Occipital lobe (tissue), 3 donors: ENCODE measurements at places on chromosomes 5 and 9. TPM values are rescaled to one million over a fixed set of nuclear protein-coding genes. Genes with fewer than 3 reads are reported as not detected.

- DNase-seq: peak; percentile 16
Measured at GRCh38 chr9:23824830-23825591, 1.0 kb downstream of the ELAVL2 start.

- DNase-seq: no peak
Measured at GRCh38 chr9:94801234-94801633, 74.7 kb downstream of the AOPEP start.

The DNAH5 gene
- total RNA-seq: 5.5 TPM

DNA sequence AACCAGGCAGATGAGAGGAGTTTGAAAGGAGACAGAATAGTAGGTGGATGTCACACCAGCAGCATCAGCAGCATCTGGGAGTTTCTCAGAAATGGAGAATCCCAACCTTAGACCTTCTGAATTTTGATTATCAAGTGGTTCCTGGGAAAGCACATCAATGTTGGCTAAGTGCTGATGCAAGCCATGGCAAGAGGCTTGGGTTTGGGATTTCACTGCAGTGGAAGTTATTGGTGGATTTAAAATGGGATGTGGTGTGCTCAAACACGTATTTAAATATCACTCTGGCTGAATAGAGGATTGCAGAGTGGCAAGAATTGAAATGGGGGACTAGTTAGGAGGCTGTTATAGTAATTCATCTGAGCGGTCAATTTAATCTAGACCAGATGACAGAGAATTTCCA, 387.8 kb upstream of the WWC1 start:
- DNase-seq: no peak

The ACOT12 gene
- total RNA-seq: 2.8 TPM

DNA sequence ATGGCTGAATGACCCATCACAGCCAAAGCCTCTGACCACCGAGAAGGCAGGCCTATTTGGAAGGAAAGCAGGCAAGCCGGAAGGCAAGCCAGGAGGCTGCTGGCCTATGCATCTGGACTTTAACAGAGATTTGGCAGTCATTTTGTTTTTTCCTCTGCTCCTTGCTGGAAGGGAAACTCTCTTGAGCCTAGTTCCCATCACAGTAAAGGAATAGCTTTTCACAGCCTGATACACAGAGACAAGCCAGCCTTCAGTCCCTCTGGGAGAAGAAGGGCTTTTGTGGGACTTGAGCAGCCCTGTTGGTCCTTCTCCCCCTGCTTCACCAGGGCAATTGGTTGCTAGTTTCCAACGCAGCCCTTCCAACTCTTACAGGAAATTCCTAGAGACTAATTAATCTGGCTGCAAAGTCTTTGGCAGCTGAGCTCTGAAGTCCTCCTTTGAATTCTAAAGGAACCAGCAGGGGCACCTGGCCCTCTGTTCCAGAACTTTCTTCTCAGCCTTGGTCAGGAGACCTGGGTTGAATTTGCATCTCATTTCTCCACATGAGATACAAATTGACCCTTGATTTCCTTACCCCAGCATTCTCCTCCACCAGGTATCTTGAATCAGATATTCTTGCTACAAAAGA, 157.3 kb upstream of the EPB41L4A start:
- no peak for DNase-seq

GRCh38 chr5:137564398-137564961, 65.4 kb upstream of the SPOCK1 start:
- no peak for DNase-seq

DNA sequence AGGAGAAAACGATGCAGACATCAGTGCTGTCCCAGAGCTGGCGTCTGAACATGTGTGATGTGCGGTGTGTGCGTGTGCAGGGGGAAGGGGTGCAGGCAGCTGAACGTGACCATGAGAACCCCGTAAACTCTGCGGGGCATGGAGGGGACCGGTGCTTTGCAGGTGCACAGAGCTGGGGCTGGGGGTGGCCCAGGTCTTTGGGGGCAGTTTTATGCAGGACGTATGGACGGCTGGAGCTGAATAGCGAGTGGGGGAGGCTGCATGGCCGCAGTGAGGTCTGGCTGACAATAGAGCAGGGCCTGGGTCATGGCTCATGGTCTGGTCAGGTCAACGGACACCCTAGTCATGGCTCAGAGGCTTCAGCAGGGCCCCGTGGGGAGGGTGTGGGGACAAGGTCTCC, 3.3 kb upstream of the EXOC3 start:
- DNase-seq: no peak

The SOHLH1 gene
- not detected for total RNA-seq

DNA sequence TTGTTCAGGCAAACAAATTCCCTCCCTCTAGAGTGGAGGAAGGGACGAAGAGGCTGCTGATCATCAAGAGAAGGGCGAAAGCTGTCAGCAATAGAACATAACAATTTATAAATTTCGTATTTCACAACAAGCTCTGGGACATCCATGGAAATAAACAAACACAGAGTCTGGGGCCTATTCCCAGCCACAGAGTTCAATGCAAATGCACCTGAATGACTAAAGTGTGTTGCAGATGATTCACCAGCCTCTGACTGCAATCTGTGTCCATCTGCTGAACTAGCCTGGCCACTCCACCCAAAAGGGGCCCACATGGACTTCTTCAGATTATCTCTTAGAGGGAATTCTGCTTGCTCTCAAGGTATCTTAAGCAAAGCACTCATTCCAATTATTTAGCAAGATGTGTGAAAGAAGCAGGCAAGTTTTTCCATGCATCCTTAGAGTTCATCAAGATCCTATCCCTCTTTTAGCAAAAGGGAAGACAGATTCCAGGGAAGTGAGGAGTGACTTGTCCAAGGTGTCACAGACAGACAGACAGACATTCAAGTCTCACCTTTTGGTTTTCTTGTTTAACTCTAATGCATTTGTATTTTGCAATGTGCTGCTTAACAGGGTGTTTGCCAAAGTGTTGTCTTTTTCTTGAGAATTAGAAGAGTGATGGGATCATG, 307.8 kb upstream of the PAPPA start:
- no peak for DNase-seq

GRCh38 chr5:565782-566440, 41.7 kb upstream of the SLC9A3 start:
- DNase-seq: no peak

DNA sequence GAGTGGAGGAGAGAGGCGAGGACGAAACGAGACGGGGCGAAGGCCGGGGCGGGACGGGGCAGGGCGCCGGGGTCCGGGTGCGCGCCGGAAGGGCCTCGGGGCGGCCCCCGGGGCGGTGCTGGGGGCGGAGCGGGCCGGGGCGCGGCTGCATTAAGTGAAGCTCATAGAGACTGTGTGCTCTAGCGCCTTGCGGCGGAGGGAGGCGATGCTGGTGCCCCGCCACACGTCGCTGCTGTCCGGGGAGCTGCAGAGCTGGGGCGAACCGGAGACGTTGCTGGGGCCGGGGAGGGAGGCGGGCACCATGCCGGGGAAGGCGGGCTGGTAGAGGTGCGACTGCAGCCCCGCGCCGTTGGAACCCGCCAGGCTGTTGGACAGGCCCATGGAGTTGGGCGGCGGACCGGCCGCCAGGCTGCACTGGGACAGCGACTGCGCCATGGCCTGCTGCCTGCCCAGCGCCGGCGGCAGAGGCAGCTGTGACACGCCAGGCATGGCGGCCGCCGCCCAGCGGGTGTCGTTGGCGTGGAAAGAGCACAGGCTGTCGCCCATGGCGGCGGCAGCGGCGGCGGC, 8.3 kb downstream of the OTP start:
- no peak for DNase-seq

The LCN15 gene
- not detected for total RNA-seq

The SH2D3C gene
- 5.1 TPM for total RNA-seq

GRCh38 chr5:157328277-157328912, 62.5 kb downstream of the CYFIP2 start:
- peak; percentile 47 for DNase-seq

DNA sequence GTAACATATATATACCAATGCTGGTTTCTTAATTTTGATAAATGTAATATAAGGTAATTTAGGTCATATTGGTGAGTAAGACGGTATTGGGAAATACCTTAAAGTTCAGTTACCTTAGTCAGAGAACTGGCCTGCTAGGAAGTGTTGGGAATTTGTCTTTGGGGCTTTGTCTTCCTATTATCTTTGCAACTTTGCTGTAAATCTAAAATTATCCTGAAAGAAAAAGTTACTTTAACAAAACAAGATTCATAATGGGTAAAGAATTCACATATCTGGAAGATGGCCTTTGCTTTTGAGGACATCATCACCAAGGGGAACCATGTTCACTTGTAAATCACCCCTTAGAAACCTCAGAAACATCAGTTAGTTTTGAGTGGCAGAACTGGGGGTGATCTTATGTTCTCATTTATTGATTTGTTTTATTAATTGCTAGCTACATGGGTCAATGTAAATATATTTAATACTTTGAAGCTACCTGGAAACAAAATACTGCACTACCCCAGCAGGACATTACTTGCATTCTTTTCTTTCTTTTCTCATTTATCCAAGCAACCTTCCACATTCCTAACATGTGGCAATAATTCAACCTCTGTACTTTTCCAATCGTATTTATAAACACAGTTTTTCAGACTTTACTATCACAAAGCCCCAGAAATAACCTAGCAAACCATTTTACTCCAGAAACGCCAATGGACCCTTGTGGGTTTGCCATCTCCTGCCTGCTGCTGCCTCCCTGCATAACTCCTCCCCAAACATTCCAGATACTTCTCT, 41.4 kb downstream of the GLIS3 start:
- DNase-seq: no peak

The ZFP2 gene
- total RNA-seq: 9.4 TPM

DNA sequence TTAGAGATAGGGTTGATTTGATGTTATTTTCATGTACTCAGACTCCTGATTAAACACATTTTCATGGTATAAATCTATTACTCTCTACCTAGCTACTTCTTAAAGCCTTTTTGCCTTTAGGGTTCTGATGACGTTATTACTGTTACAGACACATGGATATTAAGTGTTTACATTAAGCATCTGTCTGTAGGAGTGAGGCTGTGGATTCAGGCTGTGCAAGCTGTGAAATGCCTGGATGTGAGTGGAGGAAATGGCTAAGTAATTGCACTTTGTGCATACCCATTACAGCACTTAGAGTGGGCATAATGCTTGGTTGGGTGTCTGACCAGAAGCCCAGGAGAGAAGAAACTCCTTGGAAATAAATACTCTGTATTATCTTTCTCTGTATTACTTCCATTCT, 186.8 kb downstream of the SNX18 start:
- DNase-seq: no peak

The DBH gene
- total RNA-seq: not detected

- DNase-seq: no peak
Measured at GRCh38 chr5:124238350-124238749, 508.1 kb downstream of the ZNF608 start.
